HFF-Myc (cell line): ENCODE measurements at places on chromosomes 16 and 17.

DNA sequence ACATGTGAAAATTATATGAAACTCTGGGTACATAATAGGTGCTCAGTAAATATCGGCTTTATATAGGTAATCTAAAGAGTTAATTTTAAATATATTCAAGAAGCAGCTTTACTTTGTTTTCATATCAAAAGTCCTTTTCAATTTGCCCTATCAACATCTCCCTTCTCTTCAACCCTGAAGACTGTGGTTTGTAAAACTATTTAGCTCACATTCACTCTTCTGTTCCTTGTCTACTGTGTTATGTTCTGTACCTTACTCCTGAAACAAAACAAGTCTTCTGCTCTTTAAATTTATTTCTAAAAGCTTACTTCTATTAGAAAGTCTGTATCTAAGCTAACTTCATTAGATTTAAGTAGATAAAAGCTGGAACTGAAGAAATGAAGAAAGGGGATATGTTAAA lies 301.7 kb upstream of the PMFBP1 start:
- no peak for DNase-seq

GRCh38 chr17:74649909-74650308 lies 26.4 kb upstream of the CD300E start:
- DNase-seq: no peak

- no peak for DNase-seq
Measured at GRCh38 chr16:67936880-67937605, 393 bp upstream of the PSMB10 start.

GRCh38 chr17:63760771-63761539 lies 12.4 kb downstream of the CCDC47 start:
- DNase-seq: no peak

DNA sequence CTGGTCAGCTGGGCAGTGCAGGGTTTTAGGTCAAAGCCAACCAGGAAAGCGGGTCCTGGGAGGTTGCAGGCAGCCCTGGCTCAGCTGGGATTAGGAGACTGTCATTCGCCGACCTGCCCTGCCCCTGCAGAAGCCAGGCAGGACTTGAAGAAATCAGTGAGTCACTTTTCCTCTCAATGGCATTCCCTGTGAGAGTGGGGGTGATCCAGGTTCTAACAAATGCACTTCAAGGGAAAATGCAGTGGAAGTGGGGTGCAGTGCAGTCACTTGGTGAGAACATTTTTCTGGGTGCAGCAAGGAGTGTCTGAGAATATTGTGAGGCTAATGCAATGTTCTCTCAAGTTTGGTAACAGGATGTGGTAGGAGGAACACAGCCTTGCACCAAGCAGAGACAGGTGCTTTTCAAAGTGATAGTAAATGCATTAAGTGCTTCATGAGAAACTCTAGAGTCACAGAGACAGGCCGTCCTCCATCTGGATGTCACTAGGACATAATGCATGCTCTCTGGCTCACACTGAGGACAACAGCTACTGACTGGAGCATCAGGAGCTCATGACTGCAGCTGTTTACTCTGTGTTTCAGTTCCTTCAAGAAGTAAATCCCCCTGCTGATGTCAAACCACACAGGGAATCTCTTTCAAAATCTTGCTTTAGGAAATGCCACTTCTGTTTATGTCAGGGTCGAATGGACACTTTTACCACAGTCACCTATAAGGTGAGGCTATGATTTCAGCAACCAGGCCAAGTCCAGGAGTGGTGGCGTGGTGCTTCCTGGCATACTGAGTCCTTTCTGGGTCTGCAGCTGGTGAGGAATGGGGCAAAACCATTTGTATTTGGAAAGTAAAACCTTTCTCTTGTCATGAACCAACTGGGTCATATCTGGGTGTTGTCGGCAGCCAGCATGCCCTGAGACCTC lies 16.7 kb downstream of the CDK5R1 start:
- DNase-seq: no peak

GRCh38 chr16:85296859-85297660 lies 184.8 kb upstream of the CIBAR2 start:
- no peak for DNase-seq

- no peak for DNase-seq
Measured at GRCh38 chr16:47309581-47310312, 151.1 kb downstream of the ITFG1 start.

GRCh38 chr17:65690626-65691310 lies 129.3 kb upstream of the AXIN2 start:
- DNase-seq: no peak

- DNase-seq: no peak
Measured at GRCh38 chr17:41010441-41010840, 1.5 kb upstream of the KRTAP3-1 start.

DNA sequence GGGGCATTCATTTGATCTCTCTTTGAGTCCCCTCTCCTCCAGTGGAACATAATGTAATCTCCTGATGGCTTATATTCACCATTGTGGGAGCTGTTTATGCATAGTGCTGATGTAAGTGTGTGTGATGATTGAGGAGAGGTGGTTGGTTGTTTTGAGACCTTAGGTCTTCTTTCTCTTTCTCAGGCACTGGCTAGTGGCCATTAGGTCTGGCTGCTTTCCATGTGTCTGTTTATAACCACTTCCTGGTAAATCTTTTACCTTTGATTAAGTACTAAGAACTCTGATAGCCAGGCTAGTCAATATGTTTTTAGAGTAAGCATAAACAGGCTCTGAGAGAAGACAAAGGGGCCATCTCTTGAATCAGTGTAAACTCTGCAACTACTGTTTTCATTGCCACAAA lies 27.9 kb downstream of the VAT1L start:
- DNase-seq: no peak

DNA sequence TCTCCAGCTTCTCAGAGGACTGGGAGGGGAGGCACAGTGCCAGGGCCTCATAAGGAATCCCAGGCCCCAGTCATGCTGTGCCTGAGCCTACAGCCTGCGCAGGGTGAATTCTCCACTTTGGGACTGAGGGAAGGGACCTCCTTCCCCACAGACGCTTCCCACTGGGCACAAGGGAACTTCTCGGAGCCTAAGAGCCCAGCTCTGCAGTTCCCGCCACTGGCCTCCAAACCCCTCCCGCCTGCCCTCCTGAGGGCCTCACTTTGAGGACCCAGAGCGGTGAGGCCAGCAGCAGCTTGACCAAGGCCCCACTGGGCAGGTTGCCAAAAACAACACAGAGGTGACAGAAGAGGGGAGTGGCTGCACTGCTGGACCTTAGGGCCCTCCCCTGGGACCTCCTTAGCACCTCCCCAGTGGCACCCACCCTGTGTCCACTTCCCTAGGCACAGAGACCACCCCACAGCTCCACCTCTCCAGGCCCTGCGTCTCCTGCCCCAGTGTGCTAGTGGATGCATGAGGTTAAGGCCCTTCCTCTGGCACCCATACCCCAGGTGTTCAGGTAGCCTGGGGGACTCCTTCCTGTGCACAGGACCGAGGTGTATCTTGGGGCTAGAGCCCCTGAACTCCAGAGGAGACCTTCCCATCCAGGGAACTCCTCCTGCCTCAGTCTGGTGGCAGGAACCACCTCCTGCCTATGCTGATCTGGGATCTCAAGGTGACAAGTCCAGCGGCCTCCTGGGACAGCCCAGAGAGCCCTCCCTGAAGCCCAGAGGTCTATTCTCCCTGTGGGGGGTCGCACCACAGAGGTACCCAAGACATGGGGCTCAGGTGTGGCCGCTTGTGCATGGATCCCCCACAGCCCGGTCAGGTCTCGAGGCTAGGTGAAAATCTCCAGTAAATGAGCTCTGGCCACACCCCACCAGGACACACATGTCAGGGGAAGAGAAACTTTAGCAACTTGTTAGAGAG lies 3.4 kb downstream of the CASKIN2 start:
- no peak for DNase-seq

- no peak for DNase-seq
Measured at GRCh38 chr16:324451-325334, 27.8 kb downstream of the AXIN1 start.

DNA sequence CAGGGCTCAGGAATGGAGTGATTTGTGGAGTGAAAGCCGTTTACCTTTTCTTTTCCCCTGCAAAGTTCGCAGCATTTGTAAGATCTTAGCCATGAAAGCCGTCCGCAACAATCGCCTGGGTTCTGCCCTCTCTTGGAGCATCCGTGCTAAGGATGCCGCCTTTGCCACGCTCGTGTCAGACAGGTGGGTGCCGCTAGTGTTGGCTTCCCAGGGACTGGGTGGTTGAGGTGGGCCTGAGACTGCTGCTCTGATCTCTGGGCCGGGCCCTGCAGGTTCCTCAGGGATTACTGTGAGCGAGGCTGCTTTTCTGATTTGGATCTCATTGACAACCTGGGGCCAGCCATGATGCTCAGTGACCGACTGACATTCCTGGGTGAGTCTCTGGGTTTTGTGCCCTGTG lies 27.3 kb downstream of the NUP85 start:
- no peak for DNase-seq

GRCh38 chr17:46949291-46950174 lies 26.6 kb downstream of the GOSR2 start:
- DNase-seq: no peak

DNA sequence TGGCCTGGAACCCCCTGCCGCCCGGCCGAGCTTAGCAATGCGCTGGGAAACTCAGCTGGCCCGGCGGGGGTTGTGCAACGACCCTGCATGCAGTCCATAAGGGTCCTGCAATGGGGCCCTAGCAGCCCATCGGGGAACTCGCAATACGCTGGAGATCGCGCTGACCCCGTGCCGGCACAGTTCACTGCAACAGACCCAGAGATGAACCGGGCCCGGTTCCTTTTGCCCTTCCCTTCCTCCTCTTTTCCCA lies 375 bp downstream of the SLC25A11 start:
- DNase-seq: no peak

GRCh38 chr16:56912746-56913708 lies 18.9 kb upstream of the HERPUD1 start:
- DNase-seq: no peak

DNA sequence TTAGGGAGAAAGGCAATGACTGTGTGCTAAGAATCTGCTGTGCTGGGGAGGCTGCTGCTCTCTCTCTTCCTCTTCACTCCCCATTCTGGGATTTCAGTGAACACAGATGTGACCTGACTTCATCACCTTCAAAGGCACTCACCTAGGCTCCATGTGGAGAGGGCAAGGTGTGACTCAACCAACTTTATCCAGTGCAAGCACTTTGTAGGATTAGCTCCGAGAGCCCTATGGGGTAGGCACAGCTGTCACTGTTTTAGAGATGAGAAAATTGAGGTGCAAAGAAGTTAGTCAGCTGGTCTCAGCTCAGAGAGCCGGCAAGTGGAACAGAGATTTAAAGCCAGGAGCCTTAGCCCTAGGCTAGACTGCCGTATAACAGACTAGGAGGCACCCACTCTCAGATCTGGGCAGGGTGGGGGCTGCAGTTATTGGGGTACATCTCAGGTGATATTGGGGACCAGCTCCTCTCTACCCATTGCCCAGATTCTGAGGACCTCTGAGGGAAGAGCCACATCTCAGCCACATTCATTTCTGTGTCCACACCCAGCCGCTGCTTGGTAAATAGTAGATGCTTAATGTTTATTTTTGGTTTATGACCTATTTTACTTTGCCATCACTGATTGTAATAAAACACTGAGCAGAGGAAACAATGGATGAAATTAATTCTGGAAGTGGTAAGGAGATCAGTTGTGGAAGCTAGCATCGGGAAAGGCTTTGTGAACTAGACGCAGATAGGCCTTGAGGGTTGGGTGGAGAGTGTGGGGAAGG lies 138.8 kb downstream of the CCDC182 start:
- DNase-seq: no peak

DNA sequence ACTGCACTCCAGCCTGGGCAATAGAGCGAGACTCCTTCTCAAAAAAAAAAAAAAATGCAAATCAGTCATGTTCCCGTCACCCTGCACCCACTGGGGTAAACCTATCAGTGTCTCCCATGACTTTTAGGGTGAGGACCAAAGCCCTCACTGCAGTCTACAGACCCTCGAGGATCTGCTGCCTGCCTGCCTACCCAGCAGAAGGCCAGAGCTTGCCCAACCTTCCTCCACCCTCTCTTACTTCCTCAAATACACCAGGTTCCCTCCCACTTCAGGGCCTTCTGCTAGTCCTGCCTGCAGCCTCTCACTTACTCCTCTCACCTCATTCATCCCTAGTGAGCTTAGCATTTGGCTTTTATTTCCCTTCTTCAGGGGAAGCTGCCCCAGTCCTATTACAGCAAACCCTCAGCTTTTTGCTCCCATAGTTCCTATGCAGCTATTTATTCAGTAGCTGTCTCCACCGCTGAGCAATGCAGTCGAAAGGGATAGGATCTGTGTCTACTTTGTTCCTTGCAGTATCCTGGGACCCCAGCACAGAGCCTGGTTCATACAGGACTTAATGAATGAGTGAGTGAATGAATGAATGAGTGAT lies 17.8 kb upstream of the TOB1 start:
- DNase-seq: no peak

DNA sequence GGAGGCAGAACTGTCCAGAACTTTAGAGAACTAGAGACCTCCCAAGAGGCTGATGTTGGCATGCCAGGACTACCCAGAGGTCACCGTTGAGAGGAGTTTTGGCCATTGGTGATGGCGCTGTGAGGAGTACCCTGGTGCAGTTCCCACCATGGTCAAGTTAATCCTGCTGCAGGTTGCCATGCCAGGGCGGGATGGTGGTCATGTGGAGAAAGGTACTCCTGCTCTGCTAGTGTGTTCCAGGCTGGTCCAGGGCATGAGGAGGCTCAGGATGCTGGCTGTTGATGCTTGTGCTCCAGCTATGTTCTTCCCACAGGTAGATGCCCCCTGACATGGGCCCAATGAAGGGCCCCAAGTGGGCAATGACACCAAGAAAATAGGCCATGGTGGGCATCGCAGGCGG lies 4.1 kb upstream of the PHF12 start:
- no peak for DNase-seq

- DNase-seq: no peak
Measured at GRCh38 chr17:49193513-49194296, 16.7 kb downstream of the GNGT2 start.

DNA sequence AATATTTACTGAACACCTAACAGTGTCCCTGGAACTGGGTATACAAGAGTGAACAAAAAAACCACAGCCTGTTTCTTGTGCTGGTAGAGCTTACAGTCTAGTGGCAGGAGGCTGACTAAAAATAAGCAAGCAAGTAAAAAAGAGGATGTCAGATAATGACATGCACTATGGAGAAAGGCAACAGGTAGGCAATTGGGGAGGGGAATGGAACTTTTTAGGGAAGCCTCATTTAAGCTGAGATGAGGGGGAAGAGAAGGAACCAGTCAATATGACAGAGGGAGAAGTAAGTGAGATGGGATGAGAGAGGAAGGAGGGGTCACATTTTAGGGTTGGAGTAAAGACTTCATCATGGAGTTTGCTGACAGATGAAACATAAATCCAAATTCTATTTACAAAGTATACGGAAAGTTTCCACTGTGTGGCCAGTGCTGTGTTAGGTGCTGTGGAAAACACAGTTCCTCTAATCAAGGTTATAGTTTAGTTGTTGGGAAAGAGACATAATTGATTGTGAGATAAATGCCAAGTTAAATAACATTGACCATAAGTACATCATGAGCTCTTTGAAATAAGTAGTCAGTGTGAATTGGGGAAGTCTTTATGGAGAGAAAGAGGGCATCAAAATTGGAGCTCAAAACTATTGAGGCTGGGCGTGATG lies 251.4 kb downstream of the FTO start:
- no peak for DNase-seq

DNA sequence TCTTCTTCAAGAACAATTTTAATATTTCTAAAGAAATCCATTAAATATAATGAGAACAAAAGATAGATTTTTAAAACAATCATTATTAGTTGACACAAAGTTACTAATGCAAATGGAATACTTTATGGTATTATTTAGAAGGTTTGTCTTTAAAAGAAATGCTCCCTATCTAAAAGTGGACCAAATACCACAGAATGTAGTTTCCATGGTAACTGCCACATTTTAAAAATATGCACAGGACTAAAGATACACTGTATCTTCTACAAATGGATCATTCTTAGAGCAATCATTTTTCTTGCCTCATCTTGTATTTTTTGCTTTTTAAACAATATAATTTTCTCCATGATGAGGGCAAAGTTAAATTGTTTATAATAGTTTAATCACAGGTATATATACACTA lies 296.0 kb downstream of the CEP112 start:
- no peak for DNase-seq
